GF-D8 (cell line): ENCODE measurements at places on chromosomes 7 and 10.

DNA sequence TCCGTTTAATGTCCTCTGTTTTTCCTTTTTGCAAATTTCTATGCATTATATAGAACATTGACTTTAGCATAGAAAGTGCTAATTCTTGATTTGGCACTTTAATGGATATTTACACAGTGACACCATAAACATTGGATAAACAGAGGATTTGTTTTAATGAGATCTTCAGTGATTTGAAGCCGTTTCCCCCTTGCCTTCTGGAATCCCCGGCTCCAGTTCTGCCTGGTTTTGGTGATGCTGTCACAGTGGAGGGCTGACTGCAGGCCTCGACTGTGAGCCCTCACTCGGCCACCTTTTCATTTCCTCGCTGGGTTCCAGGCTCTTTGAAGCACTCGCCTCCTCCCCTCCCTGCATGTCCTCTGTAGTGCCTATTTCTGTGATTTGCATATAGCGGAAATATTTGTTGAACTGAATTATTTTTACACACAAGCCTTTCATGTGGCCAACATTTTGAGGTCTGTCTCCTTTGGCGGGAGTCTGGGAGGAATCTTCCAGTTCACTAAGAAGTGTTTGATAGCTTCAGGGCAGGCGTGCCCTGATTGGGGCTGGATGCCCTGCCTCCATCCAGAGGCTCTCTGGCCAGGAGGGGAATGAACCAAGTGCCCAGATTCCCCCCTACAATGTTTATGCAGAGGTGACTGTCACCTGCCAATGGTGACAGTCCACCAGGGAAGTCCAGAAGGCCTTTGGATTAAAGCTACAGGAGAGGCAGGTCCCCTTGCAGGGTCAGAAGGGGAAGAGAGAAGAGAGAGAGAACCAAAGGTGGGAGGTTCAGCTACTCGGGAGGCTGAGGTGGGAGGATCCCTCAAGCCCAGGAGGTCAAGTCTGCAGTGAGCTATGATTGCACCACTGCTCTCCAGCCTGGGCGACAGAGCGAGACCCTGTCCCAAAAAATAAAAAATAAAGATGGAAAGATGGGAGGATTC is 67.5 kb downstream of the CUX1 start:
- no peak for DNase-seq

DNA sequence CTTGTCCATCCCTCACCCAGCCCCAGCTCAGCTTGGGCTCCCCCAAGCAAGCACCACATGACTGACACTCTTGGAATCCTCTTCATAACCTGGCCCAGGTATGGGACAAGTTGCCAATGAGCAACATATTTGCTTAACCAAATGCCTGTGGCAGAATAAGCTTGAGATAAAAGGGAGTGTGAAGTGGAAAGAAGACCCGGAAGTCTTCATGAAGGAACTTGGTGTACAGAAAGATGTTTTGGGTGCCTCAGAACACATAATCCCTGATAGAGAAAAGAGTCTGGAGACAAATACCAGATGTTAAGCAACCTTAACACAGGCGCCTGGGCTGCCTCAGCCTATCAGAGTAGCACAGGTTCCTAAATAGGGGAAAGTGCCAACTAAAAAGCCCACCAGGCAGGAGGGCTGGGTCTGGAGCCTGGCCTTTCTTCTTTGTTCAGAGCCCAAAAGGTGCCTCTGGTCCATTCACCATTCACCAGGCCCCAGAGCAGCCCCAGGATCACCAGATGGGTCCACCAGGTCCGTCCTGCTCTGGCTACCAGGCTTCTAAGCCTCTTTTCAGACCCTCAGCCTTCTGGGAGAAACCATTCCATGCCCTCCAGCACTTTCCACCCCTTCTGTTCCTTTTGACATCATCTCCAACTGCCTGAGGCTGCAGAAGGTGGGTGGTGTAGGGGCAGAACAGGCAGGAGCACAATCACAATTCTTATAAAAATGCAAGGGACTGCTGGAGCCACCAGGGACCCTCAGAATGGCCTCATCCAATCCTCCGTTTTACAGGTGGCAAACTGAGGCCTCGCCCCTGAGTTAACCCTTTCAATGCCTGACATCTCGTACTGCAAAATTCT is 22.6 kb downstream of the KCNMA1 start:
- DNase-seq, result no peak

DNA sequence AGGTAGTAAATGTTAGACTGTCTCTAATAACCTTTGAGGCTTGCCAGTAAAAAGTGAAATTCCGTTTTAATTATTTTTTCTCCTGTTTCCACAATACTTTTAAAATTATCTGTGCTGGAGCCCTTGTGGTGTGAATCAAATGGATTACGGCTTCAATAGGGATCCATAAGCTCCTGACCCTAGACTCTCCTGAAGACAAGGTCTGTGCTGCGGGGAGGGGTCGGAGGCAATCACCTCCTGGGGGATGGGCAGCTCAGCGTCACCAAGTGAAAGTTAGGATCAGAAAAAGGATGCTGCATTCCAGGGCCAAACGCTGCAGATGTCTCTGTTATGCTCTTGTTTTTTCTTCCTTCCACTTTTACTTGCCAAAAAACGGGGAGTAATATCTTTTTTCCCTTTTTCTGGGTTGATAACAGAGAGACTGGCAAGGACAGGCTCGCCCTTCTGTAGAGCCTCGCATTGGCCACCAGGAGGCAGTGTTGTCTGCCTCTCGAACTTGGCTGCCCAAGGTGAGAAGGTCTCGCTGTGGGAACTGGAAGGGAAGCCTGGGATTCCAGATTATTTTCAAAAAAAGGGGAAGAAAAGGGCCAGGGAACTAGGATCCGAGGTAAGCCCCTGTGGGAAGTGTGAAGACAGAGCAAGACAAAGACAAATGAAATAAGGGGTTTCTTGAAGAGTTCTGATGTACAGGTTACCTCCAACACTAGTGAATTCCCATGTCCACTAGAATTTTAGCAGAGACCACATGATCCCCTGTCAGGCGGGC is 621.9 kb downstream of the ACTR3B start:
- DNase-seq, result no peak

DNA sequence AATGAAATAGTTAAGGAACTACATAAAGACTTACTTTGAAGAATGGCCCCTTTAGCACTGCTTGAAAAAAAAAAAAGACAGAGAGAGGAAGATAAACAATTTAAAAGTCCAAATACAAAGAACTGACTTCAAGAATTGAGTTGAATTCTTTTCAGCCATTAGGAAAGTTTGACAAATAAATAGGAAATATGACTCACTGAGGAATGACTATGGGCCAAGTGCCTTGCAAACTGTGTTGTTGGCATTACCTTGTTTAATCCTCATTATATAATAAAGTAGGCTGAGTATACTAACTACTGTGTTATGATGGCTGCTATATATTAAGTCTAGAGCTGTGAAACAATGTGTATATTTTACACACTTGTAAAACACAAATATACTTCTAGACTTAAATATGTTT is 151.1 kb downstream of the ELMO1 start:
- no peak for DNase-seq

GRCh38 chr7:158732494-158733219 is 28.1 kb upstream of the NCAPG2 start:
- no peak for DNase-seq
